HCT116 (cell line): ENCODE measurements at places on chromosomes 2 and 18. TPM values are rescaled to one million over a fixed set of nuclear protein-coding genes. Genes with fewer than 3 reads are reported as not detected.

DNA sequence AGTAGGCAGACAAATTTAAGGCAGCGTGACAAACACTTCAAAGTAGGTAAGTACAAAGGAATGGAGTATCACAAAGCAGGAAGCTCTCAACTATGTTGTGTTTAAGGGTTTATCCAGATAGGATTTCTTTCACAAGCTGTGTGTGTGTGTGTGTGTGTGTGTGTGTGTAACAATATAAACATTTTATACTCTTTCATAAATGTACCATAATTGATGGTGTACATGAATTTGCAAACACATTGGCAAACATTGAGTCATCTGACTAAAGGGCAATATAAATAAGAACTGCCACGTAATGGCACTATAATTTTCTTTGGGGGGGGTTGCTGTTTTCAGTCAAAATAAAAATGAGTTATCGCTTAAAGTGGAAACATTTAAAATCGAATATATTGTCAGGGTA is 1004.4 kb upstream of the DDX18 start:
- no peak overlapping the region for H3K4me3 ChIP-seq
- H3K27ac ChIP-seq = no peak overlapping the region
- no peak for DNase-seq
- H3K4me1 ChIP-seq = no peaks in the 10 kb centered on the region

ZBTB7C gene
- 0.37 TPM for total RNA-seq

UGT1A9 gene
- not detected for total RNA-seq

CIB4 gene
- not detected for total RNA-seq

DNA sequence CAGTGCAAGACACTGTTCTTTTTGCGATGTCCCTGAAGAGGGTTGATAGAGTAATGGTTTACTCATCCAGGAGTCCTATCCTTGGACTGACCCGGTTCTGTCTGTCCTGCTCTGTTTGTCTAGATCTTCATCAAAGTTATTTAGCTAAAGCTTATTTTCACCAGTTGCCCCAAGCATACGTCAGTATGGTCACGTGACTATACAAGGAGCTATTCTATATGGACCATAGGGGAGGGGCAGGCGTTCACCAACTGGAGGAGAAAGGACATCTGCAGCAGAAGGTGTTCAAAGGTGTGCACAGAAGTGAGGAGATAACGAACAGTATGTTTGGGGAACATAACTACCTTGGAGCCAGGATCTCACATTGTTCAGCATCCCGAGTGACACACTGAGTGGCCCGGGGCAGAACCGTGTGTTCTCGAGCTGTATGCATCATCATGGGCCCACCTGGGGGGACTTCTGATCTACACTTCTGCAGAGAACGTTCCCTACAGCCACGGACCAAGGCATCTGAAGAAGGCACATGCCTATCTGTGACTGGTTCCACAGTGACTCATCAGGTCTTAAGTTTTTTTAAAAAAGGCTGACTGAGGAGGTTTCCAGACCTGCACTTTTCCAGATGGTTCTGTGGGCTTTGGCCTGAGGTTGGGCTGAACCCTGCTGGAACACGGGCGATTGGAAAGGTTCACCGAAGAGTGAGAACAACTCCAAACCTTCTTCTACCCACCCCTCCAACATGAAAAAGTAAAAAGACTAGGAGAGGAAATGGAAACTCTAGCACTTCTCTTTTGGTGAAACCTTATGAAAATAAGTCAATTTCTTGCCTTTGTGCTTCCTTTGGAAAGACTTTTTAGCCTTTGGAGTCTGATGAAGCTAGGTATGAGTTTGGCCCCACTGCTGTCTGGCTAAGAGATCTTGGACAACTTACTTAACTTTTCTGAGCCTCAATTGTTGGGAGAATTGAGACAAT is 68.6 kb upstream of the YWHAQ start:
- no peak overlapping the region for H3K4me3 ChIP-seq
- no peak overlapping the region for H3K27ac ChIP-seq
- H3K36me3 ChIP-seq = no peaks in the 10 kb centered on the region
- H3K4me1 ChIP-seq = peaks cover 25% of the 10 kb centered on the region
- peaks cover 3% of the 10 kb centered on the region; the same call in 1 of the 2 replicates for H3K27me3 ChIP-seq

- H3K4me1 ChIP-seq = no peaks in the 10 kb centered on the region
- H3K4me3 ChIP-seq = no peak overlapping the region
- no peaks in the 10 kb centered on the region for H3K27me3 ChIP-seq
- H3K36me3 ChIP-seq = peaks cover 13% of the 10 kb centered on the region
These were observed 14.8 kb downstream of the TIMM21 start for GRCh38 chr18:74163019-74163660.
